G401 (cell line): ENCODE measurements at places on chromosomes 13 and 19. TPM values are rescaled to one million over a fixed set of nuclear protein-coding genes. Genes with fewer than 3 reads are reported as not detected.

The DKKL1 gene
- total RNA-seq, result 6.2 and 7.3 TPM in 2 replicates

The MCF2L gene
- 2.8 and 4.7 TPM in 2 replicates for total RNA-seq

The KLK7 gene
- total RNA-seq, result not detected in 2 replicates

- no peak for DNase-seq
Measured at GRCh38 chr13:20993661-20994440, 67.5 kb downstream of the LATS2 start.

DNA sequence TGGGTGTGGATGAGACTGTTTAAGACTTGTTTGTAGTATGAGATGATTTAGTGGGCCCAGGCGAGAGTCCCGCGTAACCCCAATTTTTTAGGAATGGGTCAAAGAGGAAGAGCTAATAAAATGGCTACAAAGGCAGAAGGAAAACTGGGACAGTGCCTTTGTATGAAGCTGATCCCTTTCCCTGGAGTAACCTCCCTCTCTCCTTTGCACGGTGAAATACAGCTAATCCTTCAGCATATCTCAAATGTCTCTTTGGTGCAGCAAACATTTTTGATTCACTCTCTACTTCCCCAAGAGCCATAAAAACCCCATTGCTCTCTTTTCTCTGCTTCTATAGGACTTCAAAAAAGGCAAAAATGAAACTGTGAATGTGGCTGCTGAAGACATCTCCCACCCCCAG, 473.8 kb downstream of the KLF5 start:
- no peak for DNase-seq

- no peak for DNase-seq
Measured at GRCh38 chr19:29436591-29437103, 89.1 kb upstream of the VSTM2B start.

- DNase-seq, result no peak
Measured at GRCh38 chr13:111632906-111633305, 312.5 kb downstream of the TEX29 start.

GRCh38 chr13:21932578-21932977, 261.7 kb downstream of the FGF9 start:
- DNase-seq, result no peak

DNA sequence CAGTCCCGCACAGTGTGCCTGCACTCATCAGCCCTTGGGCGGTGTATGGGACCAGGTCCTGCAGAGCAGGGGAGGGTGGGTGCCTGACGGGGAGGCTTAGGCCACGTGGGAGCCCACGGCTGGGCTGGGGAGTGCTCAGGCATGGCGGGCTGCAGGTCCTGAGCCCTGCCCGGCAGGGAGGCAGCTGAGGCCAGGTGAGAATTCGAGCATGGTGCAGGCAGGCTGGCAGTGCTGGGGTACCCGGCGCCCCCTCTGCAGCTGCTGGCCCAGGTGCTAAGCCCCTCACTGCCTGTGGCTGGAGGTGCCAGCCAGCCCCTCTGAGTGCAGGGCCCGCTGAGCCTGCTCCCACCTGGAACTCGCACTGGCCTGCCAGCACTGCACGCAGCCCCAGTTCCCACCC, 630.9 kb upstream of the PCDH20 start:
- DNase-seq, result no peak
